Adrenal gland (tissue), 19 donors: ENCODE measurements at places on chromosomes 12 and 14. TPM values are rescaled to one million over a fixed set of nuclear protein-coding genes. Genes with fewer than 3 reads are reported as not detected.
A peak's percentile ranks its signal among the peaks of the same experiment; 100 is the strongest.

SPSB2 gene
- 14.2 TPM for total RNA-seq

- peaks cover 5% of the 10 kb centered on the region for H3K4me1 ChIP-seq
- no peaks in the 10 kb centered on the region for H3K27me3 ChIP-seq
- no peak overlapping the region for H3K4me3 ChIP-seq
Measured at GRCh38 chr14:64112867-64113678, 181.1 kb downstream of the ESR2 start.

DNA sequence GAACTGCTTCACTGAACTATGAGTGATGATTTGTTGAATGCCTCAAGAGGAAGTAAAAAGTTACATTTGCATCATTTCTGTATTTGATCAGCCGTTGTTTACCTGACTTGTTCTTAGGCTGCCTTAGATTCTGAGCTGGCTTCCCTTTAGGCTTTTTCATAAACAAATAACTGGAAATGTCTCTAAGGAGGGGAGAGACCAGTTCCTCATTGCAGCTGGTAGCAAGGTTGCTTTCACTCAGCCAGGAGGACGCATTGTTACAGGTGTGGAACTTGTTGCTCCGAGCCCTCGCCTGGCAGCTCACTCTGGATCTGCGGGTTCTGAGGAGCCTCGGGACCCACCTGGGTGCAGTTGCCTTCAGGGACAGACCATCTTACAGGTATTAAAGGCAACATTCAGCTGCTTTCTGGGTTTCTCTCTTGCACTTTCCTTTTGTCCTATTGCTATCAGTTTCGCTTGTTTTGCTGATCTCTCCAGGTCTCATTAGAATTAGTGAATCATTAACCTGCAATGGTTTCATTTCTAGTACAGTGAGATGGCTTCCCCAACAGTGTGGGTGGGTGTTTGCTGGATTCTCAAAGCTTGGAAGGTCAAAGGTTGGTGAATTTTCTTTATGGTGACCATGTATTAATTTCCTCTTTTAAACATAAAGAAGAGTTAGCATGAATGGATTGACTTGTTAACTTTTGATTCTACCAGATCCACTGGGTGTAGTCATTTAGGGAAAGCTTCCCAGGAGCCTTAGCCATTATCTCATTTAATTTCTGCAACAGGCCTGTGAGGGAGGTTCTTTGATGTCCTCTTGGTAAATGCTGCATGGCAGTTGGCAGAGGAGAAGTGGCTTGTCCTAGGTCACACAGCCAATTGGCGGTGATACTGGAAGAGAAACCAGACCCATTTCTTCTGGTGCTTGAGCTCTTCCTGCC lies at the start of gene PLEKHG7:
PLEKHG7 (plus strand) TSS at position 236 of the 926 bp plus-strand sequence. CDS start 3,643 bp downstream, outside the sequence.
- H3K4me1 ChIP-seq = no peaks in the 10 kb centered on the region
- H3K4me3 ChIP-seq = no peak within 1 kb of the TSS
- no peaks in the 10 kb centered on the region for H3K36me3 ChIP-seq
- no peak for DNase-seq
- no peak within 1 kb of the TSS for H3K27ac ChIP-seq

COX14 gene
- 121 TPM for total RNA-seq

GRCh38 chr12:26403601-26404000 lies 208.2 kb downstream of the SSPN start:
- H3K36me3 ChIP-seq = peaks cover 12% of the 10 kb centered on the region
- no peaks in the 10 kb centered on the region for H3K4me1 ChIP-seq
- no peak overlapping the region for H3K27ac ChIP-seq
- no peaks in the 10 kb centered on the region for H3K27me3 ChIP-seq

DNA sequence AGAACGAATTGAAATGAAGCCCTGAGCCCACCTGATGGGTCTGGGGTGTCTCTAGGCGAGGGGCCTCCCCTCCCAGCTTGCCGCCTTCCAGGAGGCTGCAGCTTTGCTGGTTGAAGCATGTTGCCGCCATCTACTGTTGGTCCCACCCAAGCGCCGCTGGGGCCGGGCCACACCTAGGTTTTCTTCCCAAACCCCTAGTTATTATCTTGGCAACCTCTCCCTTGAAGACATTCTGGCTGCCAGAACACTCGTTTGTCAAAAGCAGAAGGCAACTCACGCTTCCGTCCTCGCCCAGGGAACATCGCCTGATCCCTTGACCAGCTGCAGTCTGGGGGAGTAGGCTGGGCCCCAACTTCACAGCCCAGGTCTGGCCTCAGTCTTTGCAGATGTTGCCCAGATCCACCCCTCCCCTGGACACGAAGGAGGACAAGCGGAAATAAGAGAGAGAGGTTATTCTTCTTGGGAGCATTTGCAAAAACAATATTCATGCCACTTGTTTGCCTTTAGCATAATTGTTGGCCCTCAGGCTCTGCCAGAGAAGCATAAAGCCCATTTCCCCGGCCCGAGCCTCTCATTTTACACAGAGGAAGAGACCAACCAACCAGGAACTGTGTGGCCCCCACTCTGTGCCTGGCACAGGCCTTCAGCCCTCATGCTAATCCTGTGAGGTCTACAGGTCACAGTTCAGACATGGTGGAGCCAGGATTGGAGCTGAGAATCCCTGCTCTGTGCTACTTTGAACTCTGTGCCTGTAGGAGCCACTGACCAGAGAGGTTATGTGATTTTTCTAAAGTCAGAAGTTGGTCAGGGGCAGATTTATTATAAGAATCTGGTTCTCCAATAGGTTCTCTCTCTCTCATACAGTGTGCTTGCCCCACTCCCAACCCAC lies 6.8 kb downstream of the EMP1 start:
- H3K4me3 ChIP-seq = no peak overlapping the region
- H3K27me3 ChIP-seq = no peaks in the 10 kb centered on the region
- H3K4me1 ChIP-seq = no peaks in the 10 kb centered on the region
- H3K27ac ChIP-seq = peak overlapping the region; percentile 29
- H3K36me3 ChIP-seq = no peaks in the 10 kb centered on the region

TXNDC16 gene
- total RNA-seq = 7.2 TPM
